Body of pancreas (tissue), 4 donors: ENCODE measurements at places on chromosomes 4 and X. TPM values are rescaled to one million over a fixed set of nuclear protein-coding genes. Genes with fewer than 3 reads are reported as not detected.

DNA sequence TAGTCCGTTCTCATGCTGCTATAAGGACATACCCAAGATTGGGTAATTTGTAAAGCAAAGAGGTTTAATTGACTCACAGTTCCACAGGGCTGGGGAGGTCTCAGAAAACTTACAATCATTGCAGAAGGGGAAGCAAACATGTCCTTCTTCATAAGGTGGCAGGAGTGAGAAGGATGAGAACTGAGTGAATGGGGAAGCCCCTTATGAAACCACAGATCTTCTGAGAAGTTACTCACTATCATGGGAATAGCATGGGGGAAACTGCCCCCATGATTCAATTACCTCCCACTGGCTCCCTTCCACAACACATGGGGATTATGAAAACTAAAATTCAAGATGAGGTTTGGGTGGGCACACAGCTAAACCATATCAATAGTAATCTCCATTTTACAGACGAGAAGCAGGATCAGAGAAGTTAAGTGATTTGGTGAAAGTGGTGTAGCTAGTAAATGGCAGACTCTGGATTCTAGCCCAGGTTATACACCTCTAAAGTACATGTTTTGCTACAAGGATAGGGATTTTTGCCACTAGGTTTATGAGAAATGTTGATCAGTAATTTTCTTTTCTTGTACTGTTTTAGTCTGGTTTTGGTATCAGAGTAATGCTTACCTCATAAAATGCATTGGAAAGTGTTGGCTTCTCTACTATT lies 47.3 kb upstream of the C1GALT1C1 start:
- H3K36me3 ChIP-seq, result no peaks in the 10 kb centered on the region
- H3K27ac ChIP-seq, result no peak overlapping the region
- no peaks in the 10 kb centered on the region for H3K27me3 ChIP-seq
- no peak for DNase-seq
- H3K4me3 ChIP-seq, result no peak overlapping the region

DNA sequence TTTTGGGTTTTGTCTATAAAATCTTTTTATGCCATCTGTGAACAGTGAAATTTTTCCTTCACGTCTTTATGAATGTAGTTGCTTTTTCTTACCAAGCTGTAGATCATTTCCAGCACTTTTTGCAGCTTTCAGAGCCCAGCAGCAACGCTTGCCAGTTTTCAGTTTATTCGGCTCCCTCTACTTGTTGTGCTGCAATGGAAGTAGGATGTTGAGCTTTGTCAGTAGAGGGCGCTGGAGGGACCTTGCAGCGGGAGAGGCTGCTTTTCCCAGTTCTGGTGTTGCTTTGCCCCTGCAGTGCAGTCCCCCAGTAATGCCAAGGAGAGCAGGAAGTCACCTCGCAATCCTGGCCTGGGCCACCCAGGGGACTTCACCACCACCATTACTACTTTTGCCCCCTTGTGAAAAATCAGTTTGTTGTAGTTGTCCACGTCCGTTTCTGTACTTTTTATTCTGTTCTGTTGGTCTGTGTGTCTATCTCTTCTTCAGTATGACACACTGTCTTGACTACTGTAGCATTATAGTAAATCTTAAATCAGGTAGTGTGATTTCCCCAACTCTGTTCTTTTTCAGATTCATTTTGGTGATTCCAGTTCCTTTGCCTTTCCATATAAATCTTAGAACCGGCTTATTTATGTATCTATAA lies 21.8 kb downstream of the CMC4 start:
- H3K4me1 ChIP-seq, result peaks cover 52% of the 10 kb centered on the region
- peak; percentile 74 for DNase-seq
- no peaks in the 10 kb centered on the region for H3K27me3 ChIP-seq
- H3K36me3 ChIP-seq, result no peaks in the 10 kb centered on the region

- no peaks in the 10 kb centered on the region for H3K4me1 ChIP-seq
- no peaks in the 10 kb centered on the region for H3K36me3 ChIP-seq
- DNase-seq, result no peak
- no peaks in the 10 kb centered on the region for H3K27me3 ChIP-seq
- H3K27ac ChIP-seq, result no peak overlapping the region
These were observed 30.7 kb upstream of the PTPN13 start for GRCh38 chr4:86563416-86563815.

DNA sequence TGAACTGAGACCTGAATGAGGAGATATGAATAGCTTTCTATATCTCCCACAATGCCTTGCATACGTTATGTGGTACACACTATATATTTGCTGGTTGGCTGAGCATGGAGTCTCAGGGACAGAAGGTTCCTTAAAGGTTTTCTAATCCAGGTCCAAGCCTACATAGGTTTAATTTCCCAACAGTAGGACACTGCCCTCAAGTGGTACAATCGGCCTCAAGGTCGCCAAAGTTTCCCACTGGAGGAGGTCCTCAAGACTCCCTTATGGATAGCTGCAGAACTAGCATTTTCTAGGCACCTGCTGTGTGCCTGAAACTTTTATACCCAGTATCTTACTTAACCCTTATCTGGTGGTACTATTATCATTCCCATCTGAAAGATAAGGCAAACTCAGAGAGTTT lies 21.0 kb upstream of the EFNB1 start:
- no peaks in the 10 kb centered on the region for H3K27me3 ChIP-seq
- H3K36me3 ChIP-seq, result no peaks in the 10 kb centered on the region
- H3K27ac ChIP-seq, result no peak overlapping the region
- H3K4me3 ChIP-seq, result no peak overlapping the region
- H3K4me1 ChIP-seq, result no peaks in the 10 kb centered on the region
- no peak for DNase-seq

DNA sequence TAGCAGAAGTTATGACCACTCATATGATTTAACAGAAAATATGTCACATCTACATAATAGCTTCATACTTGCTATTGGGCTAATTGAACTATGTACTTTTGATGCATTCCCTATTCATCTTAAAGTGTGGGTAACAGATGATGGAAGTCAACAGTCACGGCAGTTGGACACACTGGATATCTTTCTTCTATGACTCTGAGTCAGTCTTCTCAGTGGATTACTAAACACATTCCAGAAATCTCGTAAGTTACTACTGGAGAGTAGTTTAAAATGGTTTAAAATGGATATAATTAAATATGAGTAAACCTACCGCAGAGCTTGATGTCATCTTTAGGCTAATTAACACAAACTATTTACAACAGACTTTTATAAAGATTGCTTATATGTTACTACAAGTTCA lies 30.1 kb upstream of the CFAP299 start:
- no peaks in the 10 kb centered on the region for H3K27me3 ChIP-seq
- H3K4me3 ChIP-seq, result no peak overlapping the region
- no peaks in the 10 kb centered on the region for H3K36me3 ChIP-seq
- no peaks in the 10 kb centered on the region for H3K4me1 ChIP-seq
- H3K27ac ChIP-seq, result no peak overlapping the region

- no peak overlapping the region for H3K4me3 ChIP-seq
- no peak for DNase-seq
- no peaks in the 10 kb centered on the region for H3K27me3 ChIP-seq
- no peaks in the 10 kb centered on the region for H3K4me1 ChIP-seq
- no peaks in the 10 kb centered on the region for H3K36me3 ChIP-seq
These were observed 117.4 kb upstream of the MAB21L2 start for GRCh38 chr4:150464523-150464922.

- no peak within 1 kb of the TSS for H3K27ac ChIP-seq
- DNase-seq, result no peak
- no peaks in the 10 kb centered on the region for H3K27me3 ChIP-seq
- H3K4me3 ChIP-seq, result no peak within 1 kb of the TSS
These were observed at the start of gene ODAPH for GRCh38 chr4:75555294-75556164. Gene ODAPH (plus strand): TSS chr4:75556066. CDS start chr4:75556083, 17 bp downstream.

- peak; percentile 89 for DNase-seq
- H3K27me3 ChIP-seq, result no peaks in the 10 kb centered on the region
- H3K4me1 ChIP-seq, result peaks cover 17% of the 10 kb centered on the region
- H3K4me3 ChIP-seq, result no peak overlapping the region
- H3K36me3 ChIP-seq, result no peaks in the 10 kb centered on the region
These were observed 348.5 kb downstream of the MID1IP1 start for GRCh38 chrX:39149761-39150160.

- H3K27me3 ChIP-seq, result no peaks in the 10 kb centered on the region
- no peak for DNase-seq
- H3K36me3 ChIP-seq, result no peaks in the 10 kb centered on the region
- H3K27ac ChIP-seq, result no peak overlapping the region
These were observed 149.5 kb downstream of the PJA1 start for GRCh38 chrX:69015564-69016292.

DNA sequence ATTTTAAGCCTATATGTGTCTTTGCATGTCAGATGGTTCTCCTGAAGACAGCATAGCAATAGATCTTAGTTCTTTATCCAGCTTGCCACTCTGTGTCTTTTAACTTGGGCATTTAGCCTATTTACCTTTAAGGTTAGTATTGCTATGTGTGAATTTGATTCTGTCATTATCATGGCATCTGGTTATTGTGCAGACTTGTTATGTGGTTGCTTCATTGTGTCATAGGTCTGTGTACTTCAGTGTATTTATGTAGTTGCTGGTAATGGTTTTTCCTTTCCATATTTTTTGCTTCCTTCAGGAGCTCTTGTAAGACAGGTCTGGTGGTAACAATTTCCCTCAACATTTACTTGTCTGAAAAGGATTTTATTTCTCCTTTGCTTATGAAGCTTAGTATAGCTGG lies 1443.5 kb downstream of the FAM133A start:
- DNase-seq, result no peak
- H3K27ac ChIP-seq, result no peak overlapping the region
- H3K4me3 ChIP-seq, result no peak overlapping the region
- H3K4me1 ChIP-seq, result no peaks in the 10 kb centered on the region
- H3K27me3 ChIP-seq, result no peaks in the 10 kb centered on the region

DNA sequence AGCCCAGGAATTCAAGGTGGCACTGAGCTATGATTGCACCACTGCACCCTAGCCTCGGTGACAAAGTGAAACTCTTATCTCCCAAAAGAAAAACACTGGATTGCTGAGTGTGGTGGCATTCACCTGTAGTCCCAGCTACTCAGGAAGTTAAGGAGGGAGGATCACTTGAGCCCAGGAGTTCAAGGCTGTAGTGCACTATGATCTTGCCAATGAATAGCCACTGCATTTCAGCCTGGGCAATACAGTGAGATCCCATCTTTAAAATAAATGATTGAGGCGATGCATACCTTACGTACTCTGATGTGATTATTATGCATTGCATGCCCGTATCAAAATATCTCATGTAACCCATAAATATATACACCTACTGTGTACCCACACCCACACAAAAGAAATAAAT lies 31.2 kb upstream of the LARP1B start:
- no peaks in the 10 kb centered on the region for H3K4me1 ChIP-seq
- no peaks in the 10 kb centered on the region for H3K36me3 ChIP-seq
- H3K27ac ChIP-seq, result no peak overlapping the region
- no peak overlapping the region for H3K4me3 ChIP-seq
- no peaks in the 10 kb centered on the region for H3K27me3 ChIP-seq
- no peak for DNase-seq

- H3K27me3 ChIP-seq, result no peaks in the 10 kb centered on the region
- H3K4me3 ChIP-seq, result no peak overlapping the region
- no peak overlapping the region for H3K27ac ChIP-seq
- H3K36me3 ChIP-seq, result no peaks in the 10 kb centered on the region
- no peak for DNase-seq
These were observed 31.3 kb downstream of the CRLF2 start for GRCh38 chrX:1181170-1181569.

GRCh38 chr4:47929682-47930201 lies 15.4 kb upstream of the NFXL1 start:
- H3K4me3 ChIP-seq, result no peak overlapping the region
- H3K4me1 ChIP-seq, result peaks cover 5% of the 10 kb centered on the region
- no peak for DNase-seq
- H3K27me3 ChIP-seq, result no peaks in the 10 kb centered on the region

GRCh38 chrX:17546356-17546755 lies 171.4 kb downstream of the NHS start:
- H3K4me3 ChIP-seq, result no peak overlapping the region
- no peak for DNase-seq
- peaks cover 19% of the 10 kb centered on the region for H3K4me1 ChIP-seq

DNA sequence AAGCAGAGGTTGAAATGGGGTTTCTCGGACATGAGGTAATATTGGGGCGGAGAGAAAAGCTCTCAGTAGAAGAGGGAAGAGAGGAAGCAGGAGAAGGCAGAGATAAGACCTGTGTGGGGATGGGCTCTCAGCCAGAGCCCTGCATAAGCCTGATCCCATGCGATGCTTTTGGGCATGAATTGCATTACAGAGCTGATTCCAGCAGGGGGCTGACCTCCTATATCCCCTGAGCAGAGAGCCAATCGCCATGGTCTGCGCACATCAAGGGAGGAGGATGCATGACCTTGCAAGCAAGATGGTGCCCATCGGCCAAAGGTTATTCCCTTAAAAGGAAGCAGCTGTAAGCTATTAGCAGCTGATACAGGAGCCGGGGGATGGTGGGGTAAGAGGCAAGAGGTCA lies 7.6 kb downstream of the ANOS1 start:
- H3K27ac ChIP-seq, result no peak overlapping the region
- DNase-seq, result no peak
- no peaks in the 10 kb centered on the region for H3K36me3 ChIP-seq
- no peaks in the 10 kb centered on the region for H3K27me3 ChIP-seq
- no peak overlapping the region for H3K4me3 ChIP-seq

- H3K4me3 ChIP-seq, result no peak overlapping the region
- no peaks in the 10 kb centered on the region for H3K27me3 ChIP-seq
- H3K36me3 ChIP-seq, result no peaks in the 10 kb centered on the region
- DNase-seq, result no peak
These were observed 905 bp upstream of the MAEA start for GRCh38 chr4:1288786-1289185.

PCDH7 gene
- total RNA-seq, result 3.3 TPM

UBL4A gene
- total RNA-seq, result 24.9 TPM

RASL11B gene
- total RNA-seq, result 1.3 TPM

ARHGAP36 gene
- not detected for total RNA-seq

SATL1 gene
- total RNA-seq, result not detected

ARMCX2 gene
- 18.4 TPM for total RNA-seq

TMEM47 gene
- 12.7 TPM for total RNA-seq
